ENCODE measurements at places on chromosomes 2 and 18.
A peak's percentile ranks its signal among the peaks of the same experiment; 100 is the strongest.

DNA sequence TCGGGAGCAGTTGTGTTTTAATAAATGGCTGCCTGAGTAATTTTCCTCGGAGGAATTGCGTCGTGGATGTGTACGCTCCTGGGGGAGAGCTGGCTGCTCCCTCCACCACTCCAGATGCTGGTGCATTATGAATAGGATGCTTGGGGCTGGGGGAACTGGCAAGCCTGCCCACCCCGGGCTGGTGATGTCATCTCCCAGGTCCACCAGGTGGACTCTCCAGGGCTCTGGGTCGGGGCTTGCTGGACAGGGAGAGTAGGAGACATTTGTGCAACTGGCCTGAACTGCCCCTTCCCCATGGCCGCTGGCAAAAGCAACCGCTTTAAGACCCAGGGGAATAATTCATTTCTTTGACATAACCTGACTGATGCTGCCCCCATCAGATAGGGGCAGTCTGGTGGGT lies 158.7 kb downstream of the KLHL29 start:
- DNase-seq = no peak

GRCh38 chr18:73212442-73212841 lies 344.7 kb upstream of the NETO1 start:
- no peak for DNase-seq

- DNase-seq = no peak
Measured at GRCh38 chr2:37619230-37619958, 52.0 kb downstream of the CDC42EP3 start.

DNA sequence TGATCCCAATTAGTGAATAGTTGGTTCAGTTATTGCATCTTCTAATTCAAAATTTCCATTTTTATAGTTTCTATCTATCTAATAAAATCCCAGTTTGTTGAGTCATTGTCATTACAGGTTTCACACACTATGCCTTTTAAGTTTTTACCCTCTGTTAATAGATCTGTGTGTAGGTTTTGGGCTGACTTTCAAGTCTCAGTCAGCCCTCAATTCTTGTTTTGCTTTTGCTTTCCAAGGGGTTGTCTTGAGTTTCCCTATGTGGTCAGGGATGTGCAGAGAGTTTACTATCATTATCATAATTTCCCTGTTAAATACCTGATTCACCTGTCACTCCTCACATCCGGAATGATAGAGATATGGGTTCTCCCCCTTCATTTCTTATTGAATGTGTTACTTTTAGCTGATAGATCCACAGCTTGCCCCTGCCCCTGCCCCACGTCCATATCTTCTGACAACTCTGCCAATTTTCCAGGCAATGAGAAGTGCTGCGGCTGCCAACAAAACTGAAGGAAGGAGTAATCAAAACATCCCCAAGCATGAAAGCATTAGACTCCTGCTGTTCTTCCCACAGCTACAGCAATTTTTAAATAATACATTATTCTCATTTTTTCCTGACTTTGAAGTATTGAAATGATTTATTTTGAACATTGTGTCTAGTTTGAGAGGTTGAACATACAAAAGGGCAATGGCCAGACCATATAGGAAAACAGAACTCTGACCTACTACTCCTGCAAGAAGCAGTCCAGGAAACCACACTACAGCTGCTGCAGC lies 1064.8 kb downstream of the SUCLG1 start:
- no peak for DNase-seq

DNA sequence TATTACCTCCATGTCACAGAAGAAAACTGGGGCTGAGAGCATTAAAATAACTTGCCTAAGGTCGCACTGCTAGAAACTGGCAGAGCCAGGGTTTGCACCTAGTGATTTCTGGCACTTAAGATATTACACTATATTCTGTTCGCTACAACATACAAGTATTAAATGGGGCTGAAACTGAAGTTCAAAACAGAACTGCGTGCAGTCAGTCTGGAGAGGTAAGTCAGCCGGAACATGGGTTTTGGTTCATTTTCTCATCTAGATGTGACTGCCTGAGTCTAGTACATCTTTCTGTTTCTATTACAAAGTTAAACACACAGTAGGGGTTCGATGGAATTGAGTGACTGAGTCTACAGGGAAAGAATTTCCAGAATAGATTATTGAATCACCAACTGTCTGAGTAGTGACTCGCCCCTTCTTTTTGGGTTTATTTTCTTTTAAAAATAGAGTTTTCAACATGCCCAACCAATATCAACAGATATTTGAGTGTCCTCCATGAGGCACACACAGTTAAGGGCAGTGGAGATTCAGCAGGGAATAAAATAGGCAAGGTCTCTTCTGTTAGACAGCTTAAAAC lies 150.8 kb downstream of the RNF152 start:
- DNase-seq = no peak

DNA sequence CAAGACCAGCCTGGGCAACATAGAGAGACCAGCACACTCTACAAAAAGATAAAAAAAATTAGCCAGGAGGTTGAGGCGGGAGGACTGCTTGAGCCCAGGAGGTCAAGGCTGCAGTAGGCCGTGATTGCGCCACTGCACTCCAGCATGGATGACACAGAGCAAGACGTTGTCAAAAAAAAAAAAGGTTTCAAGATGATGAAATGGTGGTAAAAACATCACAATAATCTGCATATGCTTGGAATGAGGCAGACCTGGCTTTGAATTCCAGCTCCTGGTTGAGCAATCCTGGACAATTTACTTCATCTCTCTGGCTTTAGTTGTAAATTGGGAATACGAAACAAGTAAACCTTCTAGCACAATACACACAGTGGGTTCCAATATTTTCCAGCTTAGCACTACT lies 24.1 kb downstream of the USP40 start:
- peak; percentile 83 for DNase-seq

DNA sequence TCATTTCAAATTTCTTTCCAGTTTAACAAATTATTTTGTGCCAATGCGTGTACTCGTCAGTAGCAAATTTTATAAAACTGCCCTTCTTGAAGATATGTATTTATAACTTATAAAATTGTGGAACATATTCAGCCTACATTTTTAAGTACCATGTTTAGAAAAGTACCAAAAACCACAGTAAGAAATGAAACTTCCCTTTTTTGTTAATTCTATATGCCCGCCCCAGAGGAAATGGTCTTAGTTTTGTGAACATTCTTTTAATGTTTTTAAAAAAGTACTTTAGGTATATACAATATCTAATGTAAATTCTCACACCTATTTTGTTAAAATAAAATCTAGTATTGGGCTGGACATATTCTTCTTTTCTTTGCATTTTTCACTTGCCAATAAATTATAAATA lies 1.2 kb downstream of the UGT1A9 start:
- DNase-seq = no peak

- DNase-seq = peak; percentile 91
Measured at GRCh38 chr18:10234912-10235660, 219.3 kb upstream of the APCDD1 start.

DNA sequence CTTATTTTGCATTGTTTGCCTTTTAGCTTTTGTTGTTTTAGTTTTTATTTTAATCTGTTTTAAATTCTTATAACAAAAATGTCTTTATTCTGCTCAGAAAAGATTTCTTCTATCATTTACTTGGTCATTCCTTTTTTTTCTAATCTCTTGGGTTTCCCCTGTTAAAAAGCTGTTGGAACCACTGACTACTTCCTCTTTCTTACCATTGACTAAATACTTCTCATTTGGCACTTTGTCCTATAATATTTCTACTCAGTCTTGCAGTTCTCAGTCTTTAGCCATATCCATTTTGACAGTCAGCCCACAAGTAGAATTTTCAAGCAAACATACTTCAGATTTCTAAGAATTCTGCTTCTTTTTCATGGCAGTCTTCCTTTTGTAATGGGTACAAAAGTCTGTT lies 567.2 kb downstream of the SATB2 start:
- DNase-seq = no peak
